ENCODE measurements at places on chromosomes 7 and 10. TPM values are rescaled to one million over a fixed set of nuclear protein-coding genes. Genes with fewer than 3 reads are reported as not detected.

The DGKB gene
- total RNA-seq, result not detected

The FAM131B gene
- 0.90 TPM for total RNA-seq

The SPAM1 gene
- total RNA-seq, result not detected

- no peaks in the 10 kb centered on the region for H3K4me1 ChIP-seq
- H3K27me3 ChIP-seq, result no peaks in the 10 kb centered on the region
- DNase-seq, result no peak
- peaks cover 97% of the 10 kb centered on the region for H3K36me3 ChIP-seq
Measured at GRCh38 chr7:139596626-139597025, 73.1 kb downstream of the CLEC2L start.

DNA sequence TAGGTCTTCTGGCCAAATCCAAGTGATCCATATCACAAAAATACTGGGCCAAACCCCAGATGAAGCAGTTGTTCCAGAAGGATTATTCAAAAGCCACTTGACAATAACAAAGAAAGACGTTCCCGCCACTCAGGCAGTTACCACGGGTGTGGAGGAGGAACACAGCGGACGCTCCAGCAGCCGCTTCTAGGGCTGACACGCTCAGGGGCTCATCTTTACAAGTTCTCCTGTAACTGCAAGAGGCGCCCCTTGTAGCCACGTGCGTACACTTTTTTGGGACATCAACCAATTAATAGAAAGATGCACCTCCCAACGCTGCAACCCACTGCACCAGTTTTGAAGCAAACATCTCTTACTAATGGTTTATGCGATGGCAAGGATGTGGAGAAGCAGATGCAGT is 159.4 kb downstream of the GRID1 start:
- DNase-seq, result peak; percentile 9
- no peaks in the 10 kb centered on the region for H3K4me1 ChIP-seq
- no peaks in the 10 kb centered on the region for H3K27me3 ChIP-seq
- H3K27ac ChIP-seq, result no peak overlapping the region

DNA sequence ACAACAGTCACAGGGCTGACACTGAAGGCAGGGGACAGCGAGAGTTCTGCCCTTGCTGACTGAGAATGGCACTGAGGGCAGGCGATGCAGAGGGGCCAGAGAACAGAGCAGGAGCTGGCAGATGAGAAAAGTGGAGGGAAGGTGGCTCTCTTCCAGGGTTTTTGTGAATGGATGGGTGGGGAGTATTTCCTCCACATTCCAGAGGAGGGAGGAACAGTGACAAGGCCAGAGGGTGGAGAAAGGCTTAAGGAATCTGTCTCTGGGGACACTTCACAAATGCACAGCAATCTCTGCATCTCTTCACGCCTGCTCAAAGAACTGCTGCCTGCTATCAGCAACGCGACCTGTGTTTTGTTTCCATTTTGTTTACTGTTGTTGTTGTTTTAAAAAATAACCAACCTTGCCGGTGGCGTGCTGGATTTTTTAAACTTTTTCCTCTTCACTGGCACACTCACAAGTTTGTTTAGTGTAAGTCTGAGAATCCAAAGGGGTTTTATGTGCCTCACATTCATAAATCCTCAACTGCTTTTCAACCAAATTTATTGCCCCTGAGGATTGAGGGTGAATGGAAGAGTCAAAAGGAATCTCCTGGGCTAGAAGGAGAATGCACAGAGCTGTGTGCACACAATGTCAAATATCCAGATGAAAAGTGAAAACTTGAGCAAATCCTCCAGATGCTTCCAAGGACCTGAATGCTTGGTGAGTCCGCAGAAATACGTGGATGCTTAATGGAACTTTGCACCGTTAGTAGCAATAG is 129.3 kb downstream of the GLI3 start:
- H3K4me1 ChIP-seq, result peaks cover 28% of the 10 kb centered on the region
- no peak for DNase-seq
- H3K27ac ChIP-seq, result no peak overlapping the region
- H3K4me3 ChIP-seq, result no peak overlapping the region
- no peaks in the 10 kb centered on the region for H3K27me3 ChIP-seq
- no peaks in the 10 kb centered on the region for H3K36me3 ChIP-seq

The TEX36 gene
- total RNA-seq, result not detected

- no peaks in the 10 kb centered on the region for H3K27me3 ChIP-seq
- H3K4me1 ChIP-seq, result no peaks in the 10 kb centered on the region
- no peak for DNase-seq
Measured at GRCh38 chr7:144018065-144018464, 17.9 kb downstream of the OR6B1 start.

- H3K36me3 ChIP-seq, result peaks cover 30% of the 10 kb centered on the region
- H3K4me1 ChIP-seq, result no peaks in the 10 kb centered on the region
Measured at GRCh38 chr7:38796626-38797501, 112.1 kb downstream of the VPS41 start.
